ENCODE measurements at places on chromosomes 2 and 18.

- no peak for DNase-seq
Measured at GRCh38 chr2:231276987-231277386, 78.6 kb downstream of the ARMC9 start.

DNA sequence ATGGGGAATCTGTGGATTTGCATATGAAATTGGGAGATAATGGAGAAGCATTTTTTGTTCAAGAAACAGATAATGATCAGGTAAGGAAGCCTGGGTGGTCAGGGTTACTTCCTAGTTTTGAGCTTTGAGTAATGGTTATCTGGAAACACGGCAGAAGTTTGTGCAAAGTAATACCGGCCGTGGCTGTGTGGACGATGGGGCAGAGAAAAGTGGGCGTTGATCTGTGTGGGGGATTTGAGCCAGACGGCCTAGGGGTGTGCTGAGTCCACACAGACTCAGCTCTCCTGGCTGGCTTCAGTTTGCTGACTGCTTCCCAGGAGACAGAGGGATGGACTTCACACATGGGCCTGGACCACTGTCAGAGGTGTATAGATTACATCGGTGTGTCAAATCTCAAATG, 21.3 kb downstream of the LPIN1 start:
- no peak for DNase-seq

DNA sequence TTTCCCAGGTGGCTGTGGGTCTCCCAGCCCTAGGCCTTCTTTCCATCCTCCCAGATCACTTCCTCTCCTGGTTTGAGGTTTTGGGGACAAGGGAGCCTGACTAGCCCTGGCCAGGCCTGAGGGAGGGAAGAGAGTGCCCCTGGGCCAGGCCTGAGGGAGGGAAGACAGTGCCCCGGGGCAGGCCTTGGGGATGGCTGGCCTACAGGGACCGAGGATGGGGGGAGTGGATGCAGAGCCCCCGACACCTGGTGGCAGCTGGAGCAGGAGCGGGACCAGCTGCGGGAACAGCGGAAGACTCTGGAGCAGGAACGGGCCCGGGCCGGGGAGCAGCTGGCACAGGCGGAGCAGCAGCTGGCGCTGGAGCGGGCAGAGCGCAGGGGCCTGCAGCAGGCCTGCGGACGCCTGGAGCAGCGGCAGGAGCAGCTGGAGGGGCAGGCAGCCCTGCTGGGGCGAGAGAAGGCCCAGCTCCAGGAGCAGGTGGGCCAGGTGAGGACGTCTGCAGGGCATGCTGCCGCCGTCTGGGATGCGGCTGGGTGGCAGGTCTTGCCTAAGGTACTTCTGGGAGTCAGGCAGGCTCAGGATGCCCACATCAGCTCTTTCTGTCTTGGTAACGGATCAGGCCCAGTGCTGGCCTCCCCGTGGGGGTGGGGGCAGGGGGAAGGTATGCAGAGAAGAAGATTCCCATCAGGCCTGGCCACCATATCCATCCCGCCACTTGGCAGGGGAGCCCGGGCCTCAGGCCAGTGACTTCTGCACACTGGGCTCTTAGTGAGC, 29.2 kb downstream of the CROCC2 start:
- no peak for DNase-seq

- no peak for DNase-seq
Measured at GRCh38 chr2:106546391-106546990, 59.3 kb downstream of the CD8B2 start.

DNA sequence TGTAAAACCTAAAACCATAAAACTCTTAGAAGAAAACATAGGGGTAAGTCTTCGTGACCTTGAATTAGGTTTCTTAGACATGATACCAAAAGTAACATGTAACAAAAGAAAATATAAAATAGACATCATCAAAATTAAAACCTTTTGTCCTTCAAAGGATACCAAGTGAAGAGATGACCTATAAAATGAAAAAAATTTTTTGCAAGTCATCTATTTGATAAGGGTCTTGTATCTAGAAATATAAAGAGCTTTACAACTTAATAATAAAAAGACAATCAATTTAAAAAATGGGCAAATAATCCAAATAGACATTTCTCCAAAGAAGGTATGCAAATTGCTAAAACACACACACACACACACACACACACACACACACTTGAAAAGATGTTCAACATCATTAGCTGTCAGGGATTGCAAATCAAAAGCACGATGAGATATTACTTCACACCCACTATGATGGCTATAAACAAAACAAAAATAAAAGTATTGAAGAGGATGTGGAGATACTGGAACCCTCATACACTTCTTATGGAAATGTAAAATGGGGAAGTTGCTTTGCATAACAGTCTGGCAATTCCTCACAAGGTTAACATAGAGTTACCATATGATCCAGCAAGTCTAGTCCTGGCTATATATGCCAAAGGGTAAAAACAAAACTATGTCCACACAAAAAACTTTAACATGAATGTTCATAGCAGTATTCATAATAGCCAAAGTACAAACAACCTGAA, 23.3 kb downstream of the SPDYA start:
- no peak for DNase-seq

GRCh38 chr18:26919627-26920026, 54.1 kb upstream of the AQP4 start:
- no peak for DNase-seq

DNA sequence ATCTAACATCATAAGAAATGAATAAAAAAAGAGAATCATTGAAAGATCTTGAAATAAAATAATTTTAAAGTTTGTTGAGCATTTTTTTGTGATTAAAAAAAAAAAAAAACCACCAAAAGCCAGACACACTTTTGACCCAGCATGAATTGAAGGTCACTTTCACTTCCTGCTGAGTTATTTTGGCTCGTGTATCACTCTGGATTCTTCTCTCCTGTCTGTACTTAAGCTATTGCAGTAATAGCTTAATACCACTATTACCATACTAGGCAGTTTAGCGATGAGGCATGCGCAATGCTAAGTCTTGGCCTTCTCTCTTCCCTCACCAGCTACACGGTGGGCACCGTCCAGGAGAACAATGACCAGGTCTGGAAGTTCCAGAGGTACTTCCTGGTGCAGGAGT, 54.5 kb upstream of the SPP2 start:
- DNase-seq = no peak

DNA sequence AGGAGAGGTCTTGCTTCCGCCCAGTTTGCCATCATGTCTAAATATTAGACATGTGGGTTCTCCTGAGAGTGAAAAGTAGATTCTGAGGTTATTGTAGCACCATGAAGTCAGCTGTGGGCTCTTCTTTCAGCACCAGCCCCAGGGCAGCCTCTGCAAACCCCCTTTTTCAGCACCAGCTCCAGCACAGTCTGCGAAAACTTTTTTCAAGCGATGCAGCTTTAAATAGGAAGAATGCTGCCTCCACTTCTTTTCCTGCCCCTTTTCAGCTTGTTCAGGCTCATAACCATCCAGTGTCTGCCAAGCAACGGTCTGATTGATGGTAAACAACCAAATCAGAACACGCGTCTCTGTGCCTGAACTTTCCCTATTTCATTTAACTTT, at the start of gene COL5A2:
COL5A2 (minus strand) TSS at position 192 of the 381 bp plus-strand sequence; CDS start at position 35, 157 bp downstream.
- no peak for DNase-seq

GRCh38 chr2:237692601-237693290, 65.4 kb downstream of the LRRFIP1 start:
- no peak for DNase-seq

GRCh38 chr2:106960683-106961161, 74.8 kb upstream of the ST6GAL2 start:
- DNase-seq = no peak

DNA sequence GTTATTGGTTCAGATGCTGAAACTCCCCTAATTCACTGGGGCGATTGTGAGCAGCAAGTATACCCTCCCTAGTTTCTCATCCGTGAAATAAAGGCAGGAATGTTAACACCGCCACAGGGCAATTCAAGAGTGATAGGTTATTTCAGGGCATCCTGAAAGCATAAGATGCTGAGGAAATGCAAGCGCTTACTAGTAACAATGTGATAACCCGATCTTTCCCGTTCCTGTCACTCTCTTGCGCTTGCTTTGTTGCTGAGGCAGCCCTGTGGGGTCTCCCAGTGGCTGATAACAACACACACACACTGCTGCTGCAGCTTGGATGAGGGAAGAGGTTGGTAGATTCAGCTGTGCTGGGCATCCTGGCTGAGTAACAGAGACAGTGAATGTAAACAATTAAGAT, 259.3 kb downstream of the AGPS start:
- no peak for DNase-seq
